ENCODE measurements at places on chromosomes 3 and 15.

GRCh38 chr3:53200501-53201498 lies 39.8 kb downstream of the PRKCD start:
- no peak for DNase-seq

DNA sequence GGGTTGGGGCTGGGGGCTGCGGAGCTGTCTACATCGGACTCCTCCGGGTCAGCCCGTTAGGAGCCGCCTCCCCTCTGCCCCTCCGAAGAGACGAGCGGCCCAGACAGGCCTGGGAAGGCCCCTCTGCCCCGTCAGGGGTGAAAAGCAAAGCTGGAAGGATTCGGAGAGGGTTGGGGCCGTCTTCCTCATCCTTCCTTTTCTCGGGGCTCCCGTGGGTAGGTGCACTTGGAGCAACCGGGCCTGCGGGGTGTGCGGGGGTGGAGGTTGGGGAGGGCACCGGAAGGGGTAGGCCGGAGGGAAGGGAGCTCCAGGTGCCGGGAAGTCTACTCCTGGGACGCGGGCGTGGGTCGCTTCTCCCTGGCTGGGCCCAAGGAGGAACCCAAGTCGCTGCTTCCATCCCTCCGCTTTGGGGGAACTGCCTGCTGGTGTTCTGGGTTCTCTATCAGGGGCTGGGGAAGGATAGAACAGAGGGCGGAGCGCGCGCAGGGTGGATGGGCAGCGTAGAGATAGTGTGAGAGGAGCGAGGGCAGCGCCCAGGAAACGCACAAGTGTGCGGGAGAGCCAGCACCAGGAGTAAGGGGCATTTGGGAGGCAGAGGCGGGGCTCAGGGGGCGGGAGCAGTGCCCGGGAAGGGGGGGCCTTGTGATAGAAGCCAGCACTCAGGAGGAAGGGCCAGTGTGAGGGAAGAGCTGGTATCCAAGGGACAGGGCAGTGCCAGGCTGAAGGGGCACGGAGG lies 590 bp downstream of the POLR2H start:
- peak; percentile 28 for DNase-seq

DNA sequence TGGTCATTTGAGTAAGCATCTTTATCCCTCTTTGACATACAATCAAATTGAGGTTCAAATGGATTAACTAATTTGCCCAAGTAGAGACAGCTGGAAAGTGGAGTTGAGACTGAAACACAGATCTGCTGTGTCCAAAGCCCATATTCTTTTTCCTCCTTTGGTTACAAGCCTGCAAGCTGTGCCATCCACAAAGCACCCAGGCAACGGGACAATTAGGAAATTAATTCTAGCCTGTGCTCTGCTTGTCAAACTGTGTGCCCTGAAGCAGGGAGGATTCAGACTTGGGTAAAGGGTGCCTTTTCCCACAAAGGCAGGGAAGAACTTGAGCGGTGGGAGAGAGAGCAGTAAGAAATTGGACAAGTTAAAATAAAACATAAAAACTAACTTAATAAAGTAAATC lies 127.9 kb downstream of the DTWD1 start:
- no peak for DNase-seq

GRCh38 chr3:28844298-28845005 lies 436.4 kb upstream of the RBMS3 start:
- no peak for DNase-seq

DNA sequence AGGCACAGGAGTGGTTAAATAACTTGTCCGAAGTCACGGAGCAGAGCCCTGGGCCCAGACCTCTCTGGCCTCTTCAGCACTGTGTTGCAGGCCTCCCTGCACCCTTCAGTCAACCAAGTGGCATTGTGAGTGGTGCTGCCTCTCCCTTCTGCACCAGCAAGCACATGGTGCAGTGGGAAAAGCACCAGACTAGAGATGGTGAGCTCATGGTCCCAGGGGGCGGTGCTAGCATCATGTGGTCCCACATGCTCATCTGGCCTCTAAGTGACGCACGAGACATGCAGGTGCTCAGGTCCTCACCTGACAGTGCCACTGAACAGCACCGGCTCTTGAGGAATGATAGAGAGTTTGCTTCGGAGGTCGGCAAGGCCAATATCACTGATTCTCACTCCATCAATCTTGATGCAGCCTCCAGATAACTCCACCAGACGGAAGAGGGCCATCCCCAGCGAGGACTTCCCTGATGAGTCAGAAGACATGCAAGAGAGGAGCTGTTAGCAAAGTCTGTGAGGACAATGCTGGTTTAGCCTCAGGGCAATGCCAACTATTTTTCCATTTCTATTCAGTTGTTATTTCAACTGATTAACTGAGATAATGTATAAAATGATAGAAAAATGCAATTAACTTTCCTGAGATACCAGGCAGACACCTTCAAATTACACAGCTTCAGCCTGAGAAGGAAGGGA lies 53.1 kb upstream of the PARL start:
- no peak for DNase-seq

- DNase-seq = peak; percentile 65
Measured at GRCh38 chr3:70550723-70551319, 238.4 kb upstream of the MDFIC2 start.

DNA sequence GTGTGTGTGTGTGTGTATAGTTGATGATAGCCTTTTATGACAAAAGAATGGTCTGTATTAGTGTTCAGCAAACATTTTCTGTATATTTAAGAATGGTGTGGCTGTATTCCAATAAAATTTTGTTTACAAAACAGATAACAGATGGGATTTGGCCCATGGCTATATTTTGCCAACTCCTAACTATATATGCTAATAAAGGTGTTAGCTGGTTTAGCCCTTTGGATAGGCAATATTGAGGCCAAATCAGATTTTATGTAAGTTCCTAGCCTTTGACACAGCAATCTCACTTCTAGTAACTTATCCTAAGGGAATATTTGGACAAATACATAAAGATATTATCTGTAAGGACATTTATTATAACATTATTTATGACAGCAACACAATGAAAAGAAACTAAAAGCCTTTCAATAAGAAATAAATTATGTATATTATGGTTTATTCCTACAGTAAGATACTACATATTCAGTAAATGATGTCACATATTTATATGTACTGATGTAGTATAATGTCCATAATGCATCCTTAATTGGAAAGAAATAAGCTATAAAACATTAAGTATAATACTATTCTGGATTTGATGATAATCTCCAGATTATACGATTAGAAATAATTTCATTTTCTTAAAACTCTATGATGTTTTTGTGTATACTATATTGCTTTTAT lies 264.0 kb downstream of the RBMS3 start:
- no peak for DNase-seq

GRCh38 chr3:152038490-152038889 lies 165.0 kb downstream of the SUCNR1 start:
- no peak for DNase-seq

- DNase-seq = no peak
Measured at GRCh38 chr3:60217156-60217911, 1033.9 kb downstream of the FHIT start.

All from KG1 (cell line).